Stimulated activated CD4-positive, alpha-beta T cell treated with anti-CD3 and anti-CD28 coated beads, Interleukin-12 subunit alpha, Interleukin-12 subunit beta, amount 100 ng/mL, for 24 hours (primary cell): ENCODE measurements at places on chromosomes 7 and 10.
A peak's percentile ranks its signal among the peaks of the same experiment; 100 is the strongest.

- DNase-seq = no peak
Observed at GRCh38 chr10:93364966-93365365, 117.2 kb downstream of the MYOF start.

GRCh38 chr7:74231232-74231590 lies 21.4 kb downstream of the LAT2 start:
- DNase-seq = no peak

- no peak for DNase-seq
Observed at GRCh38 chr10:35191523-35191922, 64.9 kb downstream of the CREM start.

DNA sequence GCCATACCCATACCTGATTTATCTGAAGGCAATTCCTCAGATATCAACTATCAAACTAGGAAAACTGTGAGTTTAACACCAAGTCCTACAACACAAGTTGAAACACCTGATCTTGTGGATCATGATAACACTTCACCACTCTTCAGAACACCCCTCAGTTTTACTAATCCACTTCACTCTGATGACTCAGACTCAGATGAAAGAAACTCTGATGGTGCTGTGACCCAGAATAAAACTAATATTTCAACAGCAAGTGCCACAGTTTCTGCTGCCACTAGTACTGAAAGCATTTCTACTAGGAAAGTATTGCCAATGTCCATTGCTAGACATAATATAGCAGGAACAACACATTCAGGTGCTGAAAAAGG lies 69.0 kb upstream of the RSBN1L start:
- DNase-seq = no peak

DNA sequence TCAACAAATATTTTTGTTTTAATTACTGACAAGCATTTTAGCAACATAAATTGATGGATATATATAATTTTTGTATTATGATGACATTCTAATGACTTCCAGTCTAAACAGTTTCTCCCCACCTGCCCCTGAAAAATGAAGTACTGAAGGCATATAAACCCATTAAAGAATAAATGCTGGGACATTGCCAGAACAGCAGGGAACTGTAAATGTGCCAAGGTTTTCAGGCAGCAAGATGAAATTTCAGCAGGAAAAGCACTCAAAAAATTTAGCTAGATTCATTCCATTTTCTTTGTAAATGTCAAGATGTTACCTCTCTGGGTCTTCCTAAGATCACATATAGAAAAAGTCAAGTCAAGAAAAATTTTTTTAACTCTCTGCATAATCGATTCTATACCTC lies 11.0 kb upstream of the TLL2 start:
- no peak for DNase-seq

DNA sequence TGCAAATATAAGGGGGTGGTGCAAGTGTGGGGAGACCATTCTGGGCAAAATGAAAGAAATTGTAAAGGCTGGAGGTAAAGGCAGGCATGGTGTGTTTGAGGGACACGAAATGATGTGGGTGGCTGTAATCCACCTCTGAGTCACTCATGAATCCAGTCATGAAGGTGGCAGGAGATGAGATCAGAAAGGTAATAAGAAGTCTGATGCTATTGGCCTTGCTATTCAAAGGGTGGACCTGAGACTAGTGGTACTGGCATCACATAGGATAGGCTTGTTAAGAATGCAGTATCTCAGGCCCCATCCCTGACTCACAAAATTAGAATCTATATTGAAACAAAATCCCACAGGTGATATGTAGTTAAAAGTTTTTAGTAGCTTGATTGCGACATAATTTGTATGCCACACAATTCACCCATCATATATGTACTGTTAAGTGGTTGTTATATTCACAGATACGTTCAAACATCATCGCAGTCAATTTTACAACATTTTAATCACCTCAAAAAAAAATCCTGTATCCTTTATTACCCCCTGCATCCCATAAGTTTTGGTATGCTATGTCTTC lies 85.6 kb downstream of the ST8SIA6 start:
- DNase-seq = no peak

GRCh38 chr10:76766682-76767081 lies 870.9 kb downstream of the KCNMA1 start:
- DNase-seq = no peak

GRCh38 chr7:17234030-17234397 lies 64.4 kb upstream of the AHR start:
- peak; percentile 2 for DNase-seq

DNA sequence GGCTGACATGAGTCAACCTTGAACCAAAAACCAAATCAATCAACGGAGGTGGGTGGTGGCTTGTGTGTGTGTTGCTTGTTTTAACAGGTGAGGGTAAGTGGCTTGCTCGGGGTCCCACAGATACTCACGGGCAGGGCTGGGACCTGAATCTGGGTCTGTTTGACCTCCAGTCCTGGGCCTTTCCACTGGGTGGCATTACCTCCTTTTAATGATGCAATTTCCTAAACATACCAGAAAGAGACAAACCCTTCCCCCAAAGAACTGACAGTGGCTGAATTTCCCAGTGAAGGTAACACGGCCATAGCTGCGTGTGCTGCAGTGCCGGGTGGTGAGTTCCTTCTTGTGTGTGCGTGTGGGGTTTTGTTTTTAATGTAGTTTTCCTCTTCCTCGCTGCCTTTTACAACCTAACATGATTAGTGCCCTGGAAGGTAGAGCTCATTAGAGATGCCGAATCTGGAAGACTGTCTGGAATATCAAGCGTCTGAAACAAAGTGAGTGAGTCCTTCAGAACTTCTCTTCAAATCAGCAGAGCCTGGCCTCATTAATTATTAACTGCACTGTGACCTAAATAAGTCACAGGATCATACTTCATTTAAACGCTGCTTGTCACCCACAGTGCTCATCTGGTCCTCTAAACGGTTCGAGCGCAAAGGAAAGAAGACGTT lies 166.1 kb upstream of the TCERG1L start:
- DNase-seq = no peak

DNA sequence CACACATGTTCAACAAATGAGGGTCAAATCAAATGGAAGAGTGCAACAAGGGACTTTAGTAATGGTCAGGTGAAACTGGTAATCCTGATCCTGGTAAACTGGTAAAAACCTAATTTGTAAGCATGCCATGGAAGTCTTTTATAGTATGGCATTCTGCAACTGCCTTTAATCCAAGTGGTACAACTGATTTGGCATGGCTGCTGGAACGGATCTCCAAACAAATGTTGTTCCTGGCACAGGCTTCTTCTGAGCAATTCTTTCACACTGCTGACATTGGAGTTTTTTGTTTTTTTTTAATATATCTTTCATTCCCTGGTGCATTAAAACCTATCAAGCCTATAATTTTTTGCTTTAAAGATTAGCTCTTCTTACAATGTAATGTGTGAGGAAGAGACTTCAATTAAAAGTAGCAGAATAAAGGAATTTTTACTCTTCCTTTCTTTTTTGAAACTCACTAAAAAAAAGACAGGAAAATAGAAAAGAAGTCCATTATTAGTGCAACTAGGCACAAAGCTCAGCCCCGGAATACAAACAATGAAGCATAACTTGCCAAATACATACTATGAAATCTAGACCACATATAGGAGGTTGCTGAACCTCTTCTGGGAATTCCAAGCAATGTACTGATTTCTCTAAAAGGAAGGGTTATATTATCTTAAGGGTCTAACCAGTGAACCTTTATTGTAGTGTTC lies 79.3 kb upstream of the OIT3 start:
- DNase-seq = no peak

- no peak for DNase-seq
Observed at GRCh38 chr7:157418204-157419034, 81.6 kb downstream of the DNAJB6 start.

- DNase-seq = no peak
Observed at GRCh38 chr10:122421054-122421625, 33.3 kb upstream of the ARMS2 start.

- no peak for DNase-seq
Observed at GRCh38 chr7:108181073-108181985, 51.2 kb upstream of the LAMB4 start.

- no peak for DNase-seq
Observed at GRCh38 chr10:77445547-77445946, 192.1 kb downstream of the KCNMA1 start.

GRCh38 chr10:43323245-43323644 lies 48.2 kb upstream of the FXYD4 start:
- DNase-seq = no peak

GRCh38 chr10:33749067-33749735 lies 414.7 kb upstream of the NRP1 start:
- no peak for DNase-seq

DNA sequence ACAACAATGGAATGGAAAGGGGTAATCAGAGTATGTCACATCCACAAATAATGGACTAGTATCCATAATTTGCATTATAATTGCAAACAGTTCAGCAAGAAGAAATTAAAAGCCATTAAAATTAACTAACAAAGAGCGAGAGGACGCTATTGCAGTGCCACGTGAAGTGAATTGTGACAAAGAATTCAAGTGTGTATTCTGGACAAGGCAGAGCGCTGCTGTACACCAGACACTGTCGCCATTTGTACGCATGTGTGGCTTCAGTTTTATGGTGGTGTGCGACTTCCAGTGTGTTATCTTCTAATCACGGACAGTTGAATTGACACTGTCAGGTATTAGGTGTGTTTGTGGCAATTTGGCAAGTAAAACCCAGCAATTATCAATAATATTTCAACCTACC lies 11.3 kb downstream of the CYP3A5 start:
- DNase-seq = no peak

- no peak for DNase-seq
Observed at GRCh38 chr7:31129067-31129466, 77.0 kb downstream of the ADCYAP1R1 start.

DNA sequence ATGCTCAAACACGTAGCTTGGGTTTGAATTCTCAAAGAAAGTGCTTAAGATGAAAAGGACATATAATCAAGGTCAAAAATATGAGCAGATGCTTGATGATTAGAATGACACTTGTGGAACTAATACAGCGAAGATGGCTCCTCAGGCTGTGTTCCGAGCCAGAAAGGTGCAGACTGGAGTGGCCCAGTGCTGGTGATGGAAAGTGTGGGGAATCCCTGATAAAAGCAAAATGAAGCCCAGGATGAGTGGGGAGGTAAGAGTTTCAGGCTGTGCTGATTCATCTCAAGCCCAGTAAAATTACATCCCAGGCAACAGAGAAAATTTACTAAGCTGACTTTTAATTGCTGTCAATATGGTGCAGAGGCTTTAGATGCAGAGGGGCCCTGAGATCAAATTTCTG lies 77.8 kb upstream of the IKZF1 start:
- DNase-seq = no peak

- DNase-seq = no peak
Observed at GRCh38 chr7:128351296-128352152, 7.8 kb upstream of the RBM28 start.

DNA sequence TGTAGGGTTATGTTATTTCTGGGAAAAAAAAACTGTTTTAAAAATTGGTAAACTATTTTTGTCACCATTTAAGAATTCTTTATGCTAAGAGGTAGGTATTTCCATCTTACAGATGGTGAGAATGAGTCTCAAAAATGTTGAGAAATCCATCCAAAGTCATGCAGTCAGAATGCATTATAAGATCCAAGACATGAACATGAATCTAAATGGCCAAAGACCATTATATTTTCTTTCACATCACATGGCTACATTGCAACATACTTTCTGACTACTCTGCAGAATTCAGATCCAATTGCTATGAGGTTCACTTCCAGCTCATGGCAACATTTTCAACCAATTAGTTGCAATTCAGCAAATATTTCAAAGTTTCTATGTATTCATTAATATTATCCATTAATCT lies 181.2 kb downstream of the TWIST1 start:
- no peak for DNase-seq

- DNase-seq = no peak
Observed at GRCh38 chr10:78572565-78572964, 496.2 kb upstream of the ZMIZ1 start.

- no peak for DNase-seq
Observed at GRCh38 chr10:4353964-4354363, 472.0 kb upstream of the AKR1E2 start.

GRCh38 chr7:48171202-48171601 lies at the start of gene ABCA13:
ABCA13 (plus strand) TSS chr7:48171458; CDS start chr7:48171484, 26 bp downstream.
- no peak for DNase-seq

- no peak for DNase-seq
Observed at GRCh38 chr10:78401624-78402367, 368.1 kb downstream of the RPS24 start.

DNA sequence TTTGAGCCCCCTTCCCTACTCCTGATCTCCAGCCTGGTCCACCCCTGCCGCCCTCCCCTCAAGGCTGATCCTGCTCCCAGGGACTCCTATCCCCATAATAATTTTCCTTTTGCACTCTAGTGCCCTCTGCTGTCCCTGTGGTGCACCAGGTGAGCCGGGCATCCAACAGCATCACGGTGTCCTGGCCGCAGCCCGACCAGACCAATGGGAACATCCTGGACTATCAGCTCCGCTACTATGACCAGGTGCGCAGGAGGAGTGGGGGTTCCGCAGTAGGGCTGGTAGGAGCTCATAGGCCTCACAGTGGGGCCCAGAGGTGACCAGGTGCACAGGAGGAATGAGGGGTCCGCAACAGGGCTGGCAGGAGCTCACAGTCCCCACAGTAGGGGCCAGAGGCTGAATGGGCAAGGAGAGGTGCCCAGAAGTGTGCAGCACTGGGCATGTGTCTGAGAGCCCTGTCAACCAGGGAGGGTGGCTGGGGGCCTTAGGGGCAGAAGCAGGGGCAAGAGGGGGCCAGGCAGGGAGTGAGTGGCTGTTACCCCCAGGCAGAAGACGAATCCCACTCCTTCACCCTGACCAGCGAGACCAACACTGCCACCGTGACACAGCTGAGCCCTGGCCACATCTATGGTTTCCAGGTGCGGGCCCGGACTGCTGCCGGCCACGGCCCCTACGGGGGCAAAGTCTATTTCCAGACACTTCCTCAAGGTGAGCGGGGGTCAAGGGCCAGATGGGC lies 11.7 kb downstream of the EPHB6 start:
- DNase-seq = no peak

- no peak for DNase-seq
Observed at GRCh38 chr7:74575083-74575784, 82.3 kb upstream of the GTF2I start.

DNA sequence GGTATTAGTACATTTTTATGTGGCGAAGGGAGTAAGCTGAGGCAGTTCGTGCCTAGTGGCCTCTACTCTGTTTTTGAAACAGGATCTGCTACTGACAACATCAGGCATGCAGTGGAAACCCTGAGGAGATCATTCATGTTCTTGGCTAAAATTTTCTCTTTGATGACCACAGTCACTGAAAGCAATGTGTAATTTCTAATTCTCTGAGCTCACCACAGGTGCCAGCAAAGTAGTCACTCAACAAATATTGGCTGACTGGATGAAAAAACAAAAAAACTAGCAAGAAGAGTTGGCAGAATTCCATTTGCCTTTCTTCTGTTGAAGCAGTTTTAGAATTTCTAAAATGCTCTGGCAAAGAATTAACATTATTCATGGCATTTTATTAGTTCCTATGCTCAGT lies 176.5 kb upstream of the KCTD7 start:
- no peak for DNase-seq

DNA sequence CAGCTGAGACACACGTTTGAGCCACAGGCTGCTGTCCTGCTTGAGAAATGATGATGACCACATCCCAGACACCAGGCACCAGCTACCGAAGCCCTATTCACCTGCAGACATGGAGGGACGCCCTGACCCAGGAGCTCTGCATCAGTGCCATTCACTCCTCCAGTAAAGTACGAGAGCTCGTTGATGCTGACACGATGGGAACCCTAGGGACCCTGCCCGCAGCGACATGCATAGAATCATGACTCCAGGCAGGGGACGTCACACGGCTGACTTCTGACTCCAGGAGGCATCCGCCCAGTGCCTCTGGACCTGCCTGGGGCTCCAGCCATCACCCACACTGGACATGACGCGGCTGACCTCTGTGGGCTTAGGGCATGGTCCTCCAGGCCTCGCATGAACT lies 129.9 kb downstream of the ADARB2 start:
- DNase-seq = no peak
